Retina (tissue), 1 donor: ENCODE measurements at places on chromosomes 2 and 18.

- DNase-seq, result peak; percentile 70
Measured at GRCh38 chr2:72917138-72917876, at the start of gene EMX1. TSS of gene EMX1 (plus strand) at chr2:72917519. CDS start at chr2:72917853, 334 bp downstream.

DNA sequence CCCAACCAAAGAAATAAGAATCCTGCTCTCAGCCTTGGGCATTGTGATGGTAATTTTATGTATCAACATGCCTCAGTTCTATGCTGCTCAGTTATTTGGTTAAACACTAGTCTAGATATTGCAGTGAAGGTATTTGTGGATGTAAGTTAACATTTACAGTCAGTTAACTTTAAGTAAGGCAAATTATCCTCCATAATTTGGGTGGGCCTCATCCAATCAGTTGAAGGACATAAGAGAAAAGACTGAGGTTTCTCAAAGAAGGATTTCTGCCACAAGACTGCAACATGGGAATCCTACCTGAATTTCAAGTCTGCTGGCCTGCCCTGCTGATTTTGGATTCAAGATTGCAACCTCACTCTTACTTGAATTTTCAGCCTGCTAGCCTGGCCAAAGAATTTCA is 975.5 kb upstream of the ACVR2A start:
- DNase-seq, result no peak

- no peak for DNase-seq
Measured at GRCh38 chr2:132463719-132464118, 47.1 kb downstream of the GPR39 start.

- DNase-seq, result peak; percentile 29
Measured at GRCh38 chr2:32064021-32064601, 755 bp downstream of the SPAST start.

DNA sequence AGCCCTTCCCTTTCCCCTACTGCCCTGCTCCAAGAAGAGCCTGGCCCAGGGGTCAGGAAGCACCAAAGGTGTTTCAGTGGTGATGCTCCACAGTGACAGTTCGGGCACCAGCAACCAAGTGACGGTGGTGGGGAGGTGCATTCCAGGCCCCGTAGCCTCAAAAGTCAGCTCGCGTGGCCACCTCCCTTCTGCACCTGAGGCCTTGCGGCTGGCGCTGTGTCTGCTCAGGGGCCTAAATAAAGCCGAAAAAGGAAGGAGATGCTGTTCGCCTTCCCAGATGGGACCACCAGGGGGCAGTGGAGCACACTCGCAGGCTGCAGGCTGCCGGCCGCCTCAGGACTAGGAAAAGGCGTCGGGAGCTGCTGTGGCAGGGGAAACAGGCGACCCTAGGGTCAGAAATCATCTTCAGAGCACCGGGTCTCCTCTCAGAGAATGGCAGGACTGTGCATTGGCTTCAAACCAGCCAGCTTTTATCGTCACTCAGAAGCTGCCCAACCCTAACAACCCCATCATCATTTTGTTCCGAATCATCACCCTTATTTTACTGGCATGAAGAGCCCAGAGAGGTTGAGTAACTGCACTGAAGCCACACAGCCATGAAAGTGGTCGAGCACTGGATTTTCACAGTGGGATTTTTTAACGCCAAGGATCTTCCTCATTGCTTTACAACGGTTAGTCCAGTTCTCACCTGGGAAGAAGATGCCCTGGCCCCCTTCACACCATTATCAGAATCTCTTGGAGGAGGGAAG is 213.0 kb upstream of the CELF4 start:
- peak; percentile 89 for DNase-seq

GRCh38 chr2:201255408-201256033 is 4.8 kb upstream of the CASP8 start:
- no peak for DNase-seq

GRCh38 chr2:26704441-26704977 is 12.0 kb downstream of the KCNK3 start:
- DNase-seq, result no peak

DNA sequence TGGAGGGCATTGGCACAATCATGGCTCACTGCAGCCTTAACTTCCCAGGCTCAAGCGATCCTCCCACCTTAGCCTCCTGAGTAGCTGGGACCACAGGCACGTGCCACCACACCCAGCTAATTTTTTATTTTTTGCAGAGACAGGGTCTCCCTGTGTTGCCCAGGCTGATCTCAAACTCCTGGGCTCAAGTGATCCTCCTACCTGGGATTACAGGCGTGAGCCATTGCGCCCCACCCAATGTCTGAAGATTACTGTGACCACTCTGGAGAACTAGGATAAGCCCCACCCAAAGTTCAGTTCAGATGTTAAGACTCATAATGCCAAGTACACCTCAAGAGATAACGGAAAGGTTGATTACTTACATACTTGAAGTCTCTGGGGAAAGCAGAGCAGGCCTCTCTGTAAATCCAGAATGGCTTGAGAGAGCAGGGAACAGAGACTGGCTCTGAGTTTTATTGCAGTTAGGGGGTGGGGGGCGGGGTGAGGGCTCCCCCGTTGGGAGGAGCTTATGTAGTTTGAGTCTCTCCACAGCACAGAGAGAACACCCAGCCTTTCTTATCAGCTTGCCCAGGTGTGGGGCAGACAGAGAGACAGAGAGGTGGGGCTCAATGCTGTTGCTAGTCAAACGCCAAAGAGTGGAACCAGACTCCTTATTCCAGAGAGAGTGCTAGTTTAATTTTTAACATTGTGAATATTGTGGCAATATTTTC is 26.5 kb upstream of the ERICH2 start:
- DNase-seq, result no peak

DNA sequence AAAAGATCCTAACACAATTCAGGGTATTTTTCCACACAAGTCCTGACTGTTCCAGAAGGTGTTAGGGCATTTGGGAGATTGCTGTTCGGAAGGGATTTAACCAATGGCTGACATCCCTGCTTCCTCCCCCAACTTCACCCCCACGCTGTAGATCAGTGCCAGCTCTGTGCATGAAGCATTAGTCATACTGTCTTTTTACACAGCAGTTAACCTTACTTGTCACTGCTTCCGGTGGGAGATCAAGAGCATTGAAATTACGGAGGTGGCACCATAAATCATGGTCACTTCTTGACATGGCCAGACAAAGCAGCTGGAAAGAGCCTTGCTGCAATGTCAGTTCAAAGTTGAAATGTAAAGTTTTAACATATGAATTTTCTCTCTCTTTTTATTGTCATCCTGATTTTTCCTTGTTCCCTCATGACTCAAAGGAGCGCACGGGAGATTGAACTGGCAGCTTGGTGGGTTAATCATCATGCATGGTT is 70.2 kb downstream of the HRH4 start:
- no peak for DNase-seq

DNA sequence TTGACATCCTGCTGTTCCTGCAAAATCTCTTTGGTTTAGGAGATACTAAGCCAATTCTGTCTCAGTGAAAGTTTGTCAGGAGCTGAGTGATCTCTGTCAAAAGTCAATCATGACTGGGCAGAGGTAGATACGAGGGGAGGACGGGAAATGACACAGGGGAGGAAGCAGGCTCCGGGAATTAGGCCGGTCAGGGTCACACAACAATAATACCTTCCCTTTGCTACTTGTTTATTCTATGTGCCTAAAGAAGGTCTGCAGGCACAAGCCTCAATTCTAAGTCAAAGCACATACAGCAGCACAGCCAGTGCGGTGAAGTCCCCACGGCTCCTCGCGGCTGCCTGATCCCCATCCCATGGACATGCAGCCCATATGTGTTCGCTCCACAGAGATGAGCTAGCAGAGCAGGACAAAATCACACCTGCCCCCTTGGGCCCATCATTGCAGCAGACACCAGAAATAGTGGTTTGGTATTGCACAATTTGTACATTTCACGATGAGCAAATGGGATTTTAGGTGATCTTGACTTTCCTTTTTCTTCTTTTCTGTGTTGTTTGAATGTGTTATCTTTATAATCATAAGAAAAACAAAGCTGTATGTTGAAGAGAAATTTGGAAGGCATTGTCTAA is 141.4 kb downstream of the VAPA start:
- DNase-seq, result no peak

- DNase-seq, result no peak
Measured at GRCh38 chr18:28411806-28412205, 234.9 kb upstream of the CDH2 start.

GRCh38 chr18:3236470-3236869 is 11.1 kb upstream of the MYL12A start:
- no peak for DNase-seq

GRCh38 chr2:176121190-176122051 is 1.1 kb upstream of the HOXD9 start:
- DNase-seq, result peak; percentile 75

- DNase-seq, result no peak
Measured at GRCh38 chr2:28648147-28648546, 103.5 kb upstream of the PPP1CB start.

DNA sequence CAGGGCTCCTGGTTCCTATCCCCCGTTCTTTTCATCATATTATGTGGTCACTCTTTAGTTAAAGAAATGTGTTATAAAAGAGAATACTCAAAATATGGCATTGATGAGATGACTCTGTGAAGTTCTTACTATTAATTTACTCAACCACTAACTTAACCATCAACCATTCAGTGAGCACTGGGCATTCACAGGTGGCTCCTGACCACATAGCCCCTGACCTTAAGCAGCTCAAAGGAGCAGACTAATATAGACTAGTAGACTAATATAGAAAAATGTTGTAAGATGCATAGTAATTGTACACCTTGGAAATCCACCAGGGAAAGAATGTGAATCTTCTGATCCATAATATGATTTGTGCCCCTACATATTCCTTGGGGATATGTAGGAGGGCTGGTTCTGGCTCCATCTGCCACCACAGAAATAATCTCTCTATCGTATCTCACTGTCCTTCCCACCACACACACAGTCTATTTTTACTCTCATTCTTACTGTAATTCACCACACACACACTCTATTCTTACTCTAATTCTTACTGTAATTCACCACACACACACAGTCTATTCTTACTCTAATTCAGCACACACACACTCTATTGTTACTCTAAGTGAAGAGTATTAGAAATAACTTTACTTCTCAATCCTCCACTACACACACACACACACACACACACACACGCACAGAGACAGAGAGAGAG is 188.9 kb upstream of the ITGA4 start:
- no peak for DNase-seq

DNA sequence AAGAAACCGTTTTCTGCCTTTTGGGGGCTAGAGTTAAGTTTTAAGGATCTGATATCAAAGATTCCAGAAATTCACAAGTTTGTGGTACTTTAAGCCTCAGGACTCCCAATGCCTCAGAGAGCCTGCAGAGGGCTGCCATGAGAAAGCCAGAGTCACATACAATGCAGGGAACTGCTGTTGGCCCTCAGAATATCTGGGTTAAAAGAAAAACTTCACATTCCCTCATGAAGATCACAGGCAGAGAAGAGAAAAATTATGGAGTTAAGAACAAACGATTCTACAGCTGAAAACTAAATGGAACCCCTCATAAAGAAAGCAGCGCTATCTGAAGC is 39.5 kb downstream of the HDAC4 start:
- no peak for DNase-seq

- no peak for DNase-seq
Measured at GRCh38 chr2:159382447-159383028, 96.0 kb upstream of the WDSUB1 start.

GRCh38 chr2:227612546-227613271 is 1.9 kb downstream of the SCYGR3 start:
- no peak for DNase-seq

GRCh38 chr18:50465211-50466153 is 90.6 kb downstream of the SKA1 start:
- no peak for DNase-seq

- DNase-seq, result no peak
Measured at GRCh38 chr2:191250400-191250799, 5.2 kb downstream of the MYO1B start.

GRCh38 chr18:23609390-23610023 is 23.2 kb upstream of the NPC1 start:
- no peak for DNase-seq

- DNase-seq, result no peak
Measured at GRCh38 chr18:60809937-60810336, 437.4 kb upstream of the MC4R start.

GRCh38 chr2:72191441-72191840 is 43.8 kb upstream of the CYP26B1 start:
- DNase-seq, result no peak

- no peak for DNase-seq
Measured at GRCh38 chr2:200278694-200279316, 27.7 kb upstream of the SPATS2L start.

GRCh38 chr18:24662412-24662821 is 202.0 kb downstream of the HRH4 start:
- no peak for DNase-seq

GRCh38 chr2:233371641-233372040 is 17.3 kb downstream of the DGKD start:
- no peak for DNase-seq

DNA sequence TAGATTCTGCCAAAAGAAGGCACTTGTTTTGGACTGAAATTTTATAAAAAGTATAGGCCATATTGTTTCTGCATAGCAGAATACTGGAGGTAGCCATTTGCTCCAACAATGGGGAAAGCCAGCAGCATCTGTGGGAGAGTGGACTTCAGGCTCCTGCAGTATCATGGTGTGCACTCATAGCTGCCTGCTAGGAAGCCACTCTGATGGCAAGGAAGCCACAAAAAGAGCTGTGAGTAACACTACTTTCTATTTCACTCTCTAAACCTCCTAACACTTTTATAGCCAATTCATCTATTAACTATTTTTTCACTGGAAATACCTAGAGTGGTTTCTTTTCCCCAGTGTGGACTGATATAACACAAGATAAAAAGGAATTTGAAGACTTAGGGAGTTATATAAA is 144.4 kb upstream of the KCNJ3 start:
- no peak for DNase-seq
